Vagina (tissue), 2 donors: ENCODE measurements at places on chromosomes 4 and X. TPM values are rescaled to one million over a fixed set of nuclear protein-coding genes. Genes with fewer than 3 reads are reported as not detected.

The PLXNB3 gene
- 36.1 TPM for total RNA-seq

The SHROOM3 gene
- 6.9 TPM for total RNA-seq

The FANCB gene
- 0.74 TPM for total RNA-seq

The COX7B2 gene
- not detected for total RNA-seq

GRCh38 chrX:31366041-31366440, 294.2 kb upstream of the FTHL17 start:
- H3K4me3 ChIP-seq, result no peak overlapping the region
- no peak for DNase-seq
- H3K27me3 ChIP-seq, result no peaks in the 10 kb centered on the region
- no peaks in the 10 kb centered on the region for H3K36me3 ChIP-seq
- no peak overlapping the region for H3K27ac ChIP-seq
- H3K4me1 ChIP-seq, result no peaks in the 10 kb centered on the region

DNA sequence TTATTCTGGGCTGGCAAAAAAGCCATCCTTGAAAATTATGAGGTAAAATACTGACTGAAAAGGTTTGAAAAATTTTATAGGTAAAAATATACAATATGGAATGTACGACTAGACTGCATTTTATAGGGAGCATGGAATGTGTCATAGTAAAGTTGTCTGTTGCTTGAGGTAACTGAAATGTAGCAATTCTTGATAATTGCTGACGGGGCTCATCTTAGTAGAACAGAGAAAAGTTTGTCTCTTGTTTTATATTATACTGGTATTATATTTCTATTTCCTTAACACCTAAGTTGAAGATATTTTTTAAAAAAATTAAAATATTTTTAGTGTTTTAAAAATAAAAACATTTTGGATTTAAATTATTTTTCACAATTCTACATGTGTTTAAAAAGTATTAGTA, 11.0 kb downstream of the GRIA2 start:
- no peak for DNase-seq
- H3K36me3 ChIP-seq, result no peaks in the 10 kb centered on the region
- no peaks in the 10 kb centered on the region for H3K4me1 ChIP-seq
- H3K27me3 ChIP-seq, result no peaks in the 10 kb centered on the region

- no peak overlapping the region for H3K27ac ChIP-seq
- DNase-seq, result no peak
- no peaks in the 10 kb centered on the region for H3K4me1 ChIP-seq
- no peaks in the 10 kb centered on the region for H3K27me3 ChIP-seq
- H3K36me3 ChIP-seq, result no peaks in the 10 kb centered on the region
Observed at GRCh38 chr4:27702730-27703431, 842.2 kb downstream of the STIM2 start.

GRCh38 chr4:137609718-137610430, 77.6 kb upstream of the PCDH18 start:
- DNase-seq, result no peak
- H3K4me3 ChIP-seq, result peak overlapping the region; percentile 15
- H3K36me3 ChIP-seq, result no peaks in the 10 kb centered on the region
- no peaks in the 10 kb centered on the region for H3K27me3 ChIP-seq
- no peaks in the 10 kb centered on the region for H3K4me1 ChIP-seq
- no peak overlapping the region for H3K27ac ChIP-seq

DNA sequence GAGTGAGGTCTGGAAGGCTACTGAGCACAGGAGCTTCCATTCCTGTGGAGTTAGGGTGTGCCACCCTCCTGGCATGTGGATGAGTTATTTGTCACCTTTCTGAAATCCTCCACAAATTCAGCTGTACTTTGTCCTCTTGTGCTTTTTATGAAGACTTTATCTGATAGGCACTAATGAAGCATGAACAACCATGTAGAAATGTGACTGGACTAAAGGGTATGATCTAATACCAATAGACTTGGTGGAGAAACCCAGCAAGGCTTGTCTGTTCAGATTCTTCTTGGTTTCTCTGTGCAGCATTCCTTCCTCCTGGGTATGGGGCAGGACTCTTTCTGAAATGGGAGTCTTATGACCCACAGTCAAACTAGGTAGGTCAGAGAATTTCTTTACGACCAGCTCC, 9.6 kb downstream of the NBDY start:
- H3K27ac ChIP-seq, result no peak overlapping the region
- no peak overlapping the region for H3K4me3 ChIP-seq
- no peaks in the 10 kb centered on the region for H3K4me1 ChIP-seq
- no peaks in the 10 kb centered on the region for H3K27me3 ChIP-seq

- H3K27ac ChIP-seq, result no peak overlapping the region
- DNase-seq, result no peak
- no peaks in the 10 kb centered on the region for H3K27me3 ChIP-seq
- peaks cover 20% of the 10 kb centered on the region for H3K4me1 ChIP-seq
- no peaks in the 10 kb centered on the region for H3K36me3 ChIP-seq
Observed at GRCh38 chr4:25915353-25915705, 1.3 kb downstream of the SMIM20 start.
